ENCODE measurements at places on chromosomes 2 and 18. TPM values are rescaled to one million over a fixed set of nuclear protein-coding genes. Genes with fewer than 3 reads are reported as not detected.

DNA sequence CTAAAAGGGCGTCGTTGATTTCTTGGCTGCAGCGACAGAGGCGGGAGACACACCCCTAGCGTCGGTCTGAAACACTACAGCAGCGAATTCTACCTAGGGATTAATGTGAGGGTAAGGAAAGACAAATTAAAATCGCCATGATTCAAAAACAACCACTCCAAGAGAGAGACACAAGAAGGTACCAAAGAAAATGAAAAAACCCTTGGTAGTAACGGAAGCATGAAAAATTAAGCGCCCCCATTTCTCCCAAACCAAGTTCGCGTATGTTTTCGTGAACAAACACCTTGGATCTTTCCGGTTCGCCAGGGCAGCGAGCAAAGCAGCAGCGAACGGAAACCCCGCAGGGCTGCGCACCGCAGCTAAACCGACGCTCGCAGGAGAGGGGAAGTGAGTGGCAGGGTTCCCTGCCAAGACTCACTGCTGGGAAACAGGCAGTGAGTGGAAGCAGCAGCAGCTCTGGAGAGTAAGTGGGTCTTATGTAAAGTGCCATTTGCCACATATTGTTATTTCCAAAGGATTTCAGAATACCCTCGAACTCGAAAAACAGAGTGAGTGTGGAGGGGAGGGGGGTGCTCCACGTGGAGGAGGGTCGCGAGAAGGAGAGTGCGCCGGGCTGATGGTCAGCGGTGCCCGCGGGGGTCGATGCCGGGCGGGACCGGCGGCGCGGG lies 1.0 kb downstream of the PPP3R1 start:
- peak; percentile 79 for ATAC-seq

GRCh38 chr2:7077660-7078267 lies 160.6 kb downstream of the RNF144A start:
- peak; percentile 25 for ATAC-seq

- ATAC-seq, result no peak
Measured at GRCh38 chr2:235575431-235575830, 81.6 kb downstream of the AGAP1 start.

FAM228A gene
- not detected for total RNA-seq

DNA sequence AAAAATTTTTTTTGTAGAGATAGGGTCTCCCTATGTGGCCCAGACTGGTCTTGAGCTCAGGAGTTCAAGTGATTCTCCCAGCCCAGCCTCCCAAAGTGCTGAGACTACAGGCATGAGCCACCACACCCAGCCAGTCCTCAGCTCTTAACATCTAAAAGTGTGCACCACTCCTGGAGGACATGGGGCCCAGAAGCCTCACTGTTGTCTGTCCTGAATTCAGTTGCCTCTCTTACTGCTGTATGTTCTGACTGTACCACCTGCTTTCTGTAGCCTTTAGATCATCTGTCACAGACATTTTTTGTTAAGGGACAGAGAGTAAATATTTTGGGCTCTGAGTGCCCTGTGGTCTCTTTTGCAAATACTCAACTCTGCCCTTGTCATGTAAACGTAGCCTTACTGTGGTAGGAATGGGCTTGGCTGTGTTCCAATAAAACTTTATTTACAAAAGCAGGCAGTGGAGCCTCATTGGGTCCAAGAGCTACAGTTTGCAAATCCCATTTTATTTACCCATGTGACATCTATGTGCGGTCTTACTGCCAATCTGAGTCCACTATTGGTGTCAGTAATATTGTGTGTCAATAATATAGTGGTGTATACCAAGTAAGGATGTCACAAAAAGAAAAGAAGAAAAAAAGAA lies 38.1 kb downstream of the TMEM37 start:
- no peak for ATAC-seq

TEX44 gene
- total RNA-seq, result not detected

- no peak for ATAC-seq
Measured at GRCh38 chr2:106516436-106516835, 29.3 kb downstream of the CD8B2 start.

DNA sequence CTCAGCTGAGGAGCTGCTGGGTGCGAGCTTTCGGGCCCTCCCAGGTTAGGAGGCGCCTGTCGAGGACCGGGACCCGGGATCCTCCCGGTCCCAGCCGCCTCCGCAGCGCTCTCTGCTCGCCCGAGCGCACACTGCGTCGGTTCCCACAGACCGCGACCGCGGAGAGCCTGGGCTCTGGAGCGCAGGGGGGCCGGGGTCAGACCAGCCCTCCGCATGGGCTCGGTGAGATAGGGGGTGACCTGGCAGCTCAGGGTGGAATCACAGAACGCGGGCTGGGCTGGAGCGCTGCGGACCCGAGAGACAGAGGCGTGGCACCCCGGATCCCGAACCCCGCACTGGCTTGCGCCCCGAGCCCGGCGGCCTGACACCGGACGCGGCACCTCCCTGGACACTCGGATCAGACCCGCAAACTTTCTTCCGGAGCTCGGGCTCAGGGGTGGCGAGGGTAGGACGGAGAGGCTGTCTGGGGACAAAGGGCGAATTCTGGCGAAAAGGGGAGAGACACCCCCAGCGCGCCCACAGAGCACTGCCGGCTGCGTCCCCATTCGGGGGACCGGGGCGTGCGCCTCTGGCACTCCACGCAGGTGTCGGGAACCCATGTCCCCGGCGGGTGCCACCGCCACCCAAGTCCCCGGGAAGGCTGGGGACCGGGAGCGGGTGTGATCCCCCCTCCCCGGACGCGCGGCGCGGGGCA lies 612 bp downstream of the DIPK1C start:
- ATAC-seq, result peak; percentile 24

ACKR3 gene
- 6.3 TPM for total RNA-seq

- peak; percentile 31 for ATAC-seq
Measured at GRCh38 chr18:20971886-20972267, 139.7 kb downstream of the ROCK1 start.

DNA sequence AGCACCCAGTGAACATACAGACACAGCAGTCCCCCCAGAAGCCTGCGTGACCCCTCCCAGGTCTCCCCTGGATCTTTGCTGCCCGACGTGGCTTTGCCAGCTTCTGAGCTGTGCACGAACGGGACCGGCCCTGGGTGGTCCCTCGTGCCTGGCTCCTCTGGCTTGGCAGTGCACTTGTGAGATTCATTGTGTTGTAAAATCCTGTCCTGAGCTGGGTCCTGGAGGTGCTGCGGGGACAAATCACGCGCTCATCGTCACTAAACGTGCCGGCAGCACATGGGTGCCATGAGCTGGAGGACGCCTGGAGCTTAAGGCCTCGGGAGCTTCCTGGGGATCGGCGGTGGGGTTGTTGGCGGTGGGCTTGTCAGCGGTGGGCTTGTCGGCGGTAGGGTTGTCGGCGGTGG lies 104.9 kb downstream of the FAM210A start:
- no peak for ATAC-seq

GRCh38 chr18:77736842-77737241 lies 487.2 kb downstream of the GALR1 start:
- ATAC-seq, result no peak

FSIP2 gene
- total RNA-seq, result 0.24 TPM

DNA sequence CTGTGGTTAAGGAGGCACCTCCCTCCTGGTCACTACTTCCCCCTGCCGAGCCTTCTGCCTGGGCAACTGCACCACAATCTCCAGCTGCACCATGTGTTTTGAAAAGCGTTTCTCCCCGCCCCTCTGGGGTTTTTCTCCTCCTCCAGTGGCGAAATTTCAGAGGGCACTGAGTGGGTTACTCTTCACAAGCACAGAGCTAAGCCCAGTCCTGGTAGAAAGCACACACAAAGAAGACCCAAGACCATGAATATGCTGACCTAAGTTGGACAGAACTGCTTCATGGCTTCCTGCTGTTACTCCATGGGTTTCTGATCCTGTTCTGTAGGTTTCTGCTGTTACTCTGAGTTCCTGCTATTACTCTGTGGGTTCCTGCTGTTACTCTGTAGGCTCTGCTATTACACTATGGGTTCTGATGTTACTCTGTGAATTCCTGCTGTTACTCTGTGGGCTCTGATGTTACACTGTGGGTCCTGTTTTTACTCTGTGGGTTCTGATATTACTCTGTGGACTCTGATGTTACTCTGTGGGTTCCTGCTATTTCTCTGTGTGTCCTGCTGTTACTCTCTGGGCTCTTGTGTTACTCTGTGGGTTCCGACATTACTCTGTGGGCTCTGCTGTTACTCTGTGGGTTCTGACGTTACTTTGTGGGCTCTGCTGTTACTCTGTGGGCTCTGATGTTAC lies 216.6 kb downstream of the RTP5 start:
- ATAC-seq, result peak; percentile 26

DNA sequence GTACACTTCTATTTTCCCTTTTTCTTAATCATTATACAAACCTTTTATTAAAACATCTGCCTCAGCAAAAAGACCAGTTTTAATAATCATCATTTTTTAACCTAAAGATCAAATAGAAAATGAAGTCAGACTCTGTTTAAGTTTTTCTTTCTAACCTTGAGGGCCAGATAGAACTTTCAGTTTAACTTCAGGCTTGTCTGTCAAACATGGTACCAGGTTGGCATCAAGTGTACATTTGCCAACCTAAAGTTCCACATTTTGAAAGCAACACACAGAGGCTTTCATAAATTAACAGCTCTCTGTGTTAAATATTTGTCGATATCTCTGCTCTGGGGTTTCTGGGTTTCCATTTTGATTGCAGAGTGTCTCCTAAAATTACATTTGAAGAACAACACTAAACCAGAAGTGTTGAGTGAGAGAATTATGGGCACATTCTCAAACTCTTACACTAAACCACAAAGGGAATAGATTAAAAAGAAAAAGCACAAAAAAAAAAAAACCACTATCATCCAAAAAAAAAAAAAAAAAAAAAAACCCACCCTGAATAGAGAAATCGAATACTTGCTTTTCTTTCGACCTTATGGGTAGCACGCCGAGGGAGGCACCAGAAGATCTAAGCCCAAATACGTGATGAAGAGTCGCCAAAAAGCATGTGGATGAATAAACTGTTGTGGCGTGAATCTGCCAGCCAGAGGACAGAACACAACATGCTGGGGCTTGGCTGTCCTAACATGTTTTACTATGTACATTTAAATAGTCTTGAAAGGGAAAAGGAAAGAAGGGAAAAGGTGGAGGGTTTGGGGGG lies 166.2 kb downstream of the TCF4 start:
- ATAC-seq, result peak; percentile 80

DNA sequence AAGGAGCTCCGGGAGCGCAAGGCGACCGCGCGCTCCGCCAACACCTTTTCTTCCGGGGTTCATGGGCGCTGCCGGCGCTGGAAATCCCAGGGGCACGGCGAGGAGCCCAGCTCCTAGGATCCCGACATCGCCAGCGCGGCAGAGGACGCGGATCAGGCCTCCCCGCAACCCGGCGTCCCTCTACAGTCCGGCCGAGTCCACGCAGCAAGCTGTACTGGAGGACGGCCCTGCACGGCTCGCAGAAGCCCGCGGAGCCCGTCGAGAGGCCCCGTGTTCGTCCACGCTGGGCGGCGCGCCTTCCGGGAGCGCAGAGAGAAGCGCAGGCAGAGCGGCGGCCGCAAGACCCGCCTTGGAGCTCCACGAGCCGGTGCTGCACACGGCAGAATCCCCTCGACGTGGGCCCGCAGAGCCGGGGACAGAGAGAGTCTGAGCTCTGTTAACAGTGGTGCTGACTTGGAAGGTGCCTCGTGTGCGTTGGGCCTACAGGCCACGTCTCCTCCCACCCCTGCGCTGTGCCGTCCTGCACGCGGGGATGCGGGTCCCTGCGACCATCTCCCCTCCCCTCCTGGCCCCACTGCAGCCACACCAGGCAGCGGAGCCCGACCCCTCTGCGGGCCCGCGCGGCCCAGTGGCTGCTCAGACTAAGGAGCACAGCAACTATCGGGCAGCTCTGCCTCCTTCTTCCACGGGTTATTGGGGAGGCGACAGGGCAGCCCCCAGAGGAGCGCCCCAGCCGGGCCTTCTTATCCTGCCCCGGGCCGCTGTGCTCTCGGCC lies 28.1 kb upstream of the PTPN2 start:
- peak; percentile 33 for ATAC-seq

- peak; percentile 29 for ATAC-seq
Measured at GRCh38 chr18:73688851-73689711, 458.6 kb downstream of the FBXO15 start.

DNA sequence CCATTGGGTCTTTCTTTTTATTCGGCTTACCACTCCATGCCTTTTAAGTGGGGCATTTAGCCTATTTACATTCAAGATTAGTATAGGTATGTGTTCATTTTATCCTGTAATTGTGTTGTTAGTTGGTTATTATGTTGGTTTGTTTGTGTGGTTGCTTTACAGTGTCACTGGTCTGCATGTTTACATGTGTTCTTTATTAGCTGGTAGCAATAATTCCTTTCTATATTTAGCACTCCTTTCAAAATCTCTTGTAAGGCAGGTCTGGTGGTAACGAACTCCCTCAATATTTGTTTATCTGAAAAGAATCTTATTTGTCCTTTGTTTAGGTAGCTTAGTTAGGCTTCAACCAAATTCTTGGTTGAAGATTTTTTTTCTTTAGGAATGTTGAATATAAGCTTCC lies 68.7 kb upstream of the XDH start:
- no peak for ATAC-seq

- ATAC-seq, result no peak
Measured at GRCh38 chr2:238670111-238670585, 177.7 kb upstream of the TWIST2 start.

CKAP2L gene
- total RNA-seq, result 14.0 TPM

DNA sequence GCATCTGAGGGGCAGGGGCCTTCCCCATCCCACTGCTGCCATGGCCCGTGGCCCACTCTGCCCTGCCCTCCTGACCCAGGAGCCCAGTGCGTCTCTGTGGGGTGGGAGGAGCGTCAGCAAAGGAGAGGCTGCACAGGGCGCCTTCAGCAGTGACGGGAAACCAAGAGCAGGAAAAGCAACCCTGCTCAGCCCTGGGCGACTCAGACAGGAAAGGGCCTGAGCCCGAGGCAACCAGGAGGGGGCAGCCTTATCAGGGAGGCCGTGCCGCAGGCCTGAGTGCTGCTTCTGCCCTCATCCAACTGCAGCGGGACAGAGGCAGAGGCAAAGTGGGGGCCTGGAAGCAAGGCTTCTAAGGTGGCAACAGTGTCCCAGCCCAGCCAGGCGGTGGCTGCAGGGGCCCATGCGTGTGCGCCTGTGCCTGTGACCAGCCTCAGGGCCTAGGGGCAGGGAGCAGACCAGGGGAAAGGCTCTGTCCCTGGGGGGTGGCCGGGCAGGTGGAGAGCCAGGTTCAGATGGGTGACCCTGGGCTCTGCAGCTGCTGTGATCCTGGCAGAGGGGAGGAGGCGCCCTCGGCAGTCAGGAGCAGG lies 23.3 kb upstream of the ALPI start:
- ATAC-seq, result peak; percentile 40

DNA sequence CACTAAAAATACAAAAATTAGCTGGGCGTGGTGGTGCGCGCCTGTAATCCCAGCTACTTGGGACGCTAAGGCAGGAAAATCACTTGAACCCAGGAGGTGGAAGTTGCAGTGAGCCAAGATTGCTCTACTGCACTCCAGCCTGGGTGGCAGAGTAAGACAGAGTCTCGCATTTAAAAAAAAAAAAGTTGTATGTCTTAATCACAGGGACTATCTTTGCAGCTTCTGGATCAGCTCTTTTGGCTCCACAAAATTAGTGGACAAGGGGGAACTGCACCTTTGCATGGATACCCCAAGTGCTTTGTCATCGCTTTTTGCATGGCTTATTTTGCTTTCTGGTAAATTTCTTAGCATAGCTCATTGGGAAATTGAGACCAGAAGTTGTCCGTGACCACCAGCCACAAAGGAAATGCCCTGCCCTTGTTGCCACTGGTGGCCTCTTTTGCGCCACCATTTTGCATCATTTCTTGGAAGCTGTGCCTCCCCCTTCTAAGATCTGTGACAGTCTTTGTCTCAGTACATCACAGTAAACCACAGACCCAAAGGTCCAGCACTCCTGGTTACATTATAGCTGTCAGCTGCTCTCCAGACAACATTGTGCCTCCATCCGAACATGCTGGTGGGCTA lies 43.9 kb upstream of the PCBP1 start:
- ATAC-seq, result no peak

MOCOS gene
- total RNA-seq, result 16.0 TPM
